ENCODE measurements at places on chromosomes 2 and 18.

GRCh38 chr2:120503793-120504571 lies 158.0 kb downstream of the INHBB start:
- no peak for DNase-seq

DNA sequence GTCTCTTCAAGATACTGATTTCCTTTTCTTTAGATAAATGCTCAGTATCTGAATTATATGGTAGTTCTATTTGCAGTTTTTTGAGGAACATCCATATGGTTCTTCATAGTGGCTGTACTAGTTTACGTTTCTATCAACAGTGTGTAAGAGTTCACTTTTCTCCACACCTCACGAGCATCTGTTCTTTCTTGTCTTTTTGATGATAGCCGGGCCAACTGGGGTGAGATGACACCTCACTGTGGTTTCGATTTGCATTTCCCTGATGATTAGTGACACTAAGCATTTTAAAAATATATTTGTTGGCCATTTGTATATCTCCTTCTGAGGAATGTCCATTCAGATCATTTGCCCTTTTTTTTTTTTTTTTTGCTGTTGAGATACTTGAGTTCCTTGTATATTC lies 458.8 kb downstream of the SETBP1 start:
- no peak for DNase-seq

DNA sequence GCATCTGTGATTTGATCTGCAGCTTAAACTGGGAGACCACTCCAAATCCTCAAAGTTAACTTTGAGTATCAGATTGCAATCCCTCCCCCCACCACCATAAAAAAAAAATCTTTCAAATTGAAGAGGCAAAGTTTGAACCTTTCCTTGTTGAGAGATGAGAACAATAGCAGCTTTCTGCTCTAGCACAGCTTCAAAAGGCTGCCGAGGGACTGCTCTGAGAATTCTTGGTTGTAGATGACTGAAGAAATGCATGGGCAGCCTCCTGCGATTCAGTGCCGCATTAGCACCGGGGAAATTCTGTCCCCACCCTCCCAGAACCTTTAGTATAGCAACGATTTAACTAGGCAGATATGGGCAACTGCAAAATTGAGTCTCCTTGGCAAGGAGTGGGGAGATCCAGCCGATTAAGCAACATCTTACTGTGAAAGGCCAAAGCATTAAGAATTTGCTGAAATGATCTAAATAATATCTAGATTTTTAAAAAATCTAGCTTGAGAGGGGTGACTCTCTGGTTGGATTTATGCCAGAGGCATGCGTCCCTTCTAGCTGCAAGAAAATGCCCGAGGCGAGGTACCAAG lies 3.9 kb upstream of the SP5 start:
- DNase-seq, result no peak

- DNase-seq, result no peak
Measured at GRCh38 chr18:4352746-4353551, 102.2 kb downstream of the DLGAP1 start.

GRCh38 chr18:75802681-75803080 lies 375.2 kb upstream of the SMIM21 start:
- DNase-seq, result no peak

- no peak for DNase-seq
Measured at GRCh38 chr2:63059793-63060471, 9.3 kb downstream of the OTX1 start.

GRCh38 chr2:17429130-17429529 lies 89.1 kb downstream of the RAD51AP2 start:
- no peak for DNase-seq
